CD4-positive, alpha-beta T cell treated with Interleukin-17A for 1 hour (primary cell): ENCODE measurements at places on chromosomes 5 and 9.

GRCh38 chr5:18270635-18271338 is 636.5 kb downstream of the TAF11L14 start:
- DNase-seq: no peak

DNA sequence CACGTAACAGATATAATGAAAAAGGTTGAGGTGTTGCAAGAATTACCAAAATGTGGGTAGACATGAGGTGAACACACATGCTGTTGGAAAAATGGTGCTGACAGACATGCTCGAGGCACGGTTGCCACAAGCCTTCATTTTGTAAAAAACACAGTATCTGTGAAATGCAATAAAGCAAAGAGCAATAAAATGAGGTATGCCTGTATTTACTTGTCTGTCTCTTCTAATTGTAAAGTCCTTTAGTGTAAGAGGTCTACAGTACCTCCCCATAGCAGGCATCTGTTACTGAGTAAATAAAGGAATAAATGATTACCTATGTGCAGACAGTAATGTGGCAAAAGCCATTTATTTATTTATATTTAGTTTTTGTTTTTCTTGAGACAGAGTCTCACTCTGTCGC is 3.0 kb upstream of the CAST start:
- DNase-seq: no peak

DNA sequence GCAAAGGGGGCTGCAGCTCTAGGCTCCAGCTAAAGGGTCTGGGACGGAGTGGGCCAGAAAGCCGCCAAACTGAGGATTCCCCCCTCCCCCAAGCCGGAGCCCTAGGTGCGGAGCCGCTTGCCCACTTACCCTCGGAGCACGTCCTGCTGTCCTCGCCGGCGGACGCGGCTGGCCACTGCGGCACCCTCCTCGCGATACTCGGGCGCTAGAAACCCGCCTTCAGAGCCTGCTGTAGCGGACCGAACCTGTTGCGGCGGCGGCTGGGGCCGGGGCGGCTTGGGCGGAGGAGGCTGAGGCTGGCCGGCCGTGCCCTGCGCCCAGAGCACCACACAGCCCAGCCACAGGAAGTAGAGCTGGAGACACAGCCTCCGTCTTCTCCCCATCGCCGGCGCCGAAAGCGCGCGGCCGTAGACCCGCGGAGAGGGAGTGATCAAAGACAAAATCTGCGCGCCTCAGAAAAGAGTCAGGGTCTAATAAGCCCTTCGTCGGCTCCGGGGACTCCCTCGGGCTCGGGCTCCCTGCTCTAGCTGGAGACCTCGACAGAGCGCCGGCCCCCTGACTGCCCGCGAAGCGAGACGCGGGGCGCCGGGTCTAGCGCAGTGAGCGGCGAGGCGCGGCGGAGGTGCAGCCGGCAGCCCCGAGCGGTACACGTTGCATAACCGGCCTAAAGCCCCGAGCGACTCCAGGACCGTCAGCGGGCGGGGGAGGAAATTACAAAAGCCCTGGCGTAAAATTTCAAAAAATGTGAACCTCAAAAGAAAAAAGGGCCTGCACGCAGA is 635 bp downstream of the FBN2 start:
- DNase-seq: no peak

DNA sequence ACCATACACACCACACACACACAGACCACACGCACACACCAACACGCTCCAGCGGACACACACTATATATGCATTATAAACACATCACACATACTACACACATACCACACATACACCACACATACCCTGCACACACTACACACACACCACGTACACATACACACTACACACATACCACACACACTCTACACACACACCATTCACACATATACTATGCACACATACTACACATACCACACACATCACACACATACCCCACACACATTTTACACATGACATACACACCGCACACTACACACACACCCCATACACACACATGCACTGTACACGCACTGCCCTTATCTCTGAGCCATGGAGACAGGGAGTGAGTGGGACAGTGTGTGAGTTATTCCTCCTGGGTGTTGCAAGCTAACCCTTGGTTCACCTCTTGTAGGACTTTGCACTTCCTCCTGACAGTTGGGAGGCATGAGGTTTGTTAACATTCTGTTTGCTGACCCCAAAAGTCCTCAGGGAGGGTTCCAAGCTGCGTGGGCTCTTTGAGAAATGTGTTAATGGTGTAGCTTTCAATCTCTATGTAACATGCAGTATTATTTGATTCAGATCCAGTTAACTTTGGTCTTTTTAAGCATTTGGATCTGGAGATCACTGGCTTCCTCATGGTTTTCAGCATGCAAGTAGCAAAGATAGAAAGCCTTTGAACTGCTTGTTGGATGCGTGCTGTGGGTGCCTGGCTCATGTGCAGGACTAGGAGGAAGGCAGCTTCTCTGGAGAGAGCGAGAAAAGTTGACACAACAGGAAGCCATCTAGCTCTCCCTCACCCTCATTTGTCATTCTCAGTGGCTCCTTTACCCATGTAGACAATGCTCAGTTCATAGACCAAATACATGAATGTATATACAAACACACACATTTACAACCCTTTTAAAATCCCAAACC is 13.7 kb downstream of the IL31RA start:
- no peak for DNase-seq

- peak; percentile 72 for DNase-seq
These were observed 2.9 kb downstream of the B4GALT1 start for GRCh38 chr9:33164138-33164809.

DNA sequence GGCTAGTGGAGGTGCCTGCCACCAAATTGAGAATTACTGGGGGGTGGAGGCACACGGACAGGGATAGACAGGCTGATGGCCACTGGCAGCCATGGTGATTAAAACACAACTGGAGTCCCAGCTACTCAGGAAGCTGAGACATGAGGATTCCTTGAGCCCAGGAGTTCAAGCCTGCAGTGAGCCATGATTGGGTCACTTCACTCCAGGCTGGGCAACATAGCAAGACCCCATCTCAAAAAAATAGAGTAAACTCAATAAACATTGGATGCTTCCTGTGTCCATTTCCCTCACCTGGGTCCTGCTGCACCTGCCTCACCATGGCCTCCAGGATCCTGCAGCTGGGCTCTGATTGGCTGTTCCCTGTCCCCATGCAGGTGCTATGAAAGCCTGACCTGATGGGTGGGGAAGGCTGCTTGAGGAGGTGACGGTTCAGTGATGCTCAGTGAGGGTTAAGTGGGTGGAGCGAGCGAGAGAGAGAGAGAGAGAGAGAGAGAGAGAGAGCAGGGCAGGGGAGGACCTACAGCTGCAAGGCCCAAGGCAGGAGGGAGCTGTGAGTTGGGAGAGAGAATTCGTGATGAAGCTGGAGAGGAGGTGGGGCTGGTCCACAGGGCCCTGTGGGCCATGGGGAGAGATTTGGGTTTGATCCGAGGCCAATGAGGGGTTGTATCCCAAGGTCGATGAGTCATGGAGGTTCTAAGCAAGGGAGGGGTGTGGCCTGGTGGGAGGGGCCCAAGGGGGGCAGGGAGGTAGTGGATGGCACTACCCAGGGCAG is 36.7 kb upstream of the FUBP3 start:
- no peak for DNase-seq

DNA sequence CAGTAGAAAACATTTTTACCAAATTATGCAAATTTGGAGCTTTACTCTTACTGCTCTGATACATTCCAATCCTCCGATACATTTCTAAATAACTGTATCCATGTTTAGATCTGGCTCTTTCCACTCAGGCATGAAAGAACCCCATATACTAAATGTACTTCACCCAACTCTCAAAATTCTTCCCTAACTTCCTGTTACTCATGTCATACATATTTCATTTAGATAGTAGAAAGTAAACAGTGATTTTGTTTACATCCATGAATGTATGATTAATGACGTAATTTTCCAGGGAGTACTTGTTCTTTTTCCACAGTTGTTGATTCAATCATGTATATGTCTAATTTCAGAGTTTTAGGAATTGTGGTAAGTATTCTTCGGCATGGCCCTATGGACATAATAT is 1426.5 kb upstream of the C9orf72 start:
- no peak for DNase-seq

- peak; percentile 33 for DNase-seq
These were observed 525.6 kb downstream of the PDE4D start for GRCh38 chr5:59367791-59368394.

- no peak for DNase-seq
These were observed 267.2 kb upstream of the NREP start for GRCh38 chr5:112024221-112024620.

DNA sequence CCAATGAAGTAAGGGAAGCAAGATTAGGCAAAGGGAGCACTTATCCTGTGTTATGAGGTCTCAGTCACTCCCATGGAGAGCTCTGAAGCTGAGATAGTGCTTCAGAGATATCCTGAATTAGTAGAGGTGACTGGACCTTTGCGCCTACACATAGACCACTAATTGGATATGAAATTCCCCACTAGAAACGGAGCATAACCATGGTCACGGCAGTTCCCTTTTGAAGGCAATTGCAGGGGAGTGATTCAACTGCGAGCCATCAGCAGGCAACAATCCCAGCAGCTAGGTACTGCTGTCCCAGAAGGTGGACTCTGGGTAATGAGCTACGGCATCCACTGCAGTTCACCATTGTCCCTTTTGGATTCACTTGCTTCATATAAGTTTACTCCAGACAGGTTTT is 267.7 kb upstream of the RASA1 start:
- no peak for DNase-seq

DNA sequence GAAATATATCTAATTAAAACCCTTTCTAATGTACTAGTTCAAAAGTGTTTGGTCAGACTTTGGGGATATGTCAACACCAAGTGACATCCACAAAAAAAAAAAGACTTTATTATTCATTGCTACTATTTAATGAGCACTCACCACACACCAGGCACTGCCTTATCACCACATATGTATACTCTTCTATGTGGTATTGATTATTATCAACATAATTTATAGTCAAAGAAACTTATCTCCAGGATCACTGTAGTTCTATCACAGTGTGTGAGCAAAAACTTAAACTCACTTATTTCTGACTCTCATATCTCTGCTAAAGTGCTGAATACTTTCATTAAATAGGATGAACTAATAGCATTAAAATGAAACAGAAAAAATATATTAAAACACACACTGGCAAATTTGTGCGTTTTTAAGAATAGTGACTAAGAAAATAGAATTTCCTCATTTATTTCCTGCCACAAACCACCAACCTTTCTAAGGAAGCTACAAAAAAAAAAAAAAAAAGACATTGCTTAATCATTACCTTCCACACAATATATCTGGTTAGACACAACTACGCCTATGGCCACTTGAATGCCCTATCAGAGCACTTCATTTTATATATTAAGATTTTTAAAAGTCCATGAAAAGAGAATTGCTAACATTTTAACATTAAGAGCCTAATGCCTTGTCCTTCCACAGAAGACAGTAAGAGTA is 12.8 kb downstream of the SLCO4C1 start:
- DNase-seq: no peak

- DNase-seq: no peak
These were observed 21.2 kb downstream of the TXNDC8 start for GRCh38 chr9:110316261-110317075.

GRCh38 chr5:161176221-161176620 is 324.2 kb upstream of the ATP10B start:
- DNase-seq: no peak

GRCh38 chr5:61320860-61321259 is 11.2 kb upstream of the ZSWIM6 start:
- no peak for DNase-seq

- DNase-seq: no peak
These were observed 256.3 kb downstream of the KIAA0825 start for GRCh38 chr5:94361832-94362796.

DNA sequence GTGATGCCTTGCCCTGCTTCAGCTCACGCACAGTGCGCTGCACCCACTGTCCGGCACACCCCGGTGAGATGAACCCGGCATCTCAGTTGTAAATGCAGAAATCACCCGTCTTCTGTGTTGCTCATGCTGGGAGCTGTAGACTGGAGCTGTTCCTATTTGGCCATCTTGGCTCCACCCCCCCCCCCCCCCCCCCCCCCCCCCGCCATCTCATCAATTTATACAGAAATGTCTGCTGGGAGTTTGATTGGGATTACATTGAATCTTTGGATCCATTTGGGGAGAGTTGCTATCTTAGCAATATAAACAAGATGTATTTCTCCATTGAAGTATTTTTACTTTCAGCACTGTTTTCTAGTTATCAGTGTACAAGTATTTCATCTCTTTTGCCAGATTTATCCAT is 55.2 kb downstream of the RIC1 start:
- DNase-seq: no peak

GRCh38 chr9:13444245-13445102 is 165.0 kb upstream of the MPDZ start:
- no peak for DNase-seq

DNA sequence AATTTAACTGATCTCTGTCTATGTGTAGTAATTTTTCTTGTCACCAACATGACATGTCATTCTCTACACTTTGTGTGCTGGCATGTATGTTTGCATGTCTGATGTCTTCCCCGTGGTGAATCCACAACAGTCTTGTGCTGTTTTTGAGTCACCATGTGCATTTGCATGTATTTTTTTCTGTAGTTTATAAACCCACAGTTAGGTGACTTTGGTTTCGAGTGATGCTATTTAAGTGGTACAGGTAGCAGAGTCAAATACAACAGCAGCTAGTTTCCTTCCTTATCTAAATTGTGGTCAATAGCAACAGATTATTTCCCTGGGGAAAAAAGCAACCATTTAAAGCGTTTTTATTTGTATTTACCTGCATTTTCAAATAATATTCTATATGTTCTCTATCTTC is 89.9 kb upstream of the FSD1L start:
- DNase-seq: no peak

GRCh38 chr5:13629218-13629617 is 315.3 kb downstream of the DNAH5 start:
- no peak for DNase-seq

DNA sequence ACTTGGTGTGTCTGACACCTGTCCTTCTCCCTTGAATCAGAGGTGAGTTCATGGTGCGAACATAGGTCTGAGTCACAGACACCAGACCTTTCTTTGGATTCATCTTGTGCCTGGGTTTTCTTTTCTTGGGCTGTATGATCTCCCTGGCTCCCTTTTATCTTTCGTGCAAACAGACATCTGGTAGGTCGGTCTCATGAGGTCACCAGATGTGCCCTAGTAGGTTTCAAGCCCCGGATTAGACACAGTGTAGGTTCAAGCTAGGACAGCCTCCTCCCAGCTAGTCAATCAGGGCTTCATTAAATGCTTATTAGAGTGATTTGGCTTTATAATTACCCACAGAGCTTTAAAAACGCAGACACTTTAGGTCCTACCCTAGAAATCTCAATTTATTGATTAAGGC is 106.0 kb upstream of the MYO10 start:
- DNase-seq: no peak

- DNase-seq: peak; percentile 27
These were observed 23.2 kb downstream of the FGD3 start for GRCh38 chr9:92970467-92970923.
